ENCODE measurements at places on chromosomes 13 and 19.
A peak's percentile ranks its signal among the peaks of the same experiment; 100 is the strongest.

- DNase-seq: no peak
Observed at GRCh38 chr13:57604442-57604841, 27.1 kb upstream of the PCDH17 start.

DNA sequence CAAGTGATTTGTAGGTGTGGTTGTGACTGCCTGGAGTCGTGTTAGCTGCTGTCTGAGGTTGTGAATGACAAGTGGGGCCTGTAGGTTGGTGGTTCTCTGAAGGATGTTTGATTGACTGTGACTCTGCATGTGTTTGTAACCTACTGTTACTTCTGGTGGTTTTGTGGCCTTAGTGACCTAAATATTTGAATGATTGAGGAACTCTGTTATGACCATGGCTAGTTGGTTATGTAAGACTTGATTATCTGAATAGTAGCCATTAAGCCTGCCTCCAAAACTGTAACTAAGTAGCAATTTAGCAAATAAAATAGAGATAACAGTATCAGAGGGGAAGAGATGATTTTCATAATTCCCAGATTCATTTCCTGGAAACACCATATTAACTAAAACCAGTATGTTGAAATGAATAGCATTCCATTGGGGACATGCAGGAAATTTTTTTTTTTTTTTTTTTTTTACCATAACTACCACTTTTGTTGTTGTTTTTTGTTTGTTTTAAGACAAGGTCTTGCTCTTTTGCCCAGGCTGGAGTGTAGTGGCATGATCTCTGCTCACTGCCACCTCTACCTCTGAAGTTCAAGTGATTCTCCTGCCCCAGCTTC lies 865 bp downstream of the ZNF382 start:
- no peak for DNase-seq

DNA sequence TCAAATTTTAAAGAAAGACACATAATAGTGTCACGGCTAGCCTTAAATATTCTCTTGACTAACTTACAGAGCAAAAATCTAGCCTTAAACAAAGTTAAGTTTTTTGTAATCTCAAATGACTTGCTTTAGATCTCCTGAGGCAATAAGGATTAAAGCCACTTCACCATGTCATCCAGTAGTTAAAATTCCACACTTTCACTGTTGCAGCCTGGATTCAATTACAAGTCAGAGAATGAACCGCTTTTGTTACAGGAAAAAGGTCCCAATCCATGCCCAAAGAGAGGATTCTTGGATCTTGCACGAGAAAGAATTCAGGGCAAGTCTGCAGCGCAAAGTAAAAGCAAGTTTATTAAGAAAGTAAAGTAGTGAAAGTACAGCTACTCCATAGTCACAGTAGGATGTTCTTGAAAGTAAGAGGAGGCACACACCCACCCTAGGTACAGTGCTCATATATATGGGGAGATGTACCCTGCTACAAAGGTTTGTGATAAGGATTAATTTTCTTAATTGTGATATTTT lies 34.6 kb upstream of the CD177 start:
- no peak for DNase-seq

GRCh38 chr13:41502673-41503072 lies 45.3 kb downstream of the RGCC start:
- no peak for DNase-seq

DNA sequence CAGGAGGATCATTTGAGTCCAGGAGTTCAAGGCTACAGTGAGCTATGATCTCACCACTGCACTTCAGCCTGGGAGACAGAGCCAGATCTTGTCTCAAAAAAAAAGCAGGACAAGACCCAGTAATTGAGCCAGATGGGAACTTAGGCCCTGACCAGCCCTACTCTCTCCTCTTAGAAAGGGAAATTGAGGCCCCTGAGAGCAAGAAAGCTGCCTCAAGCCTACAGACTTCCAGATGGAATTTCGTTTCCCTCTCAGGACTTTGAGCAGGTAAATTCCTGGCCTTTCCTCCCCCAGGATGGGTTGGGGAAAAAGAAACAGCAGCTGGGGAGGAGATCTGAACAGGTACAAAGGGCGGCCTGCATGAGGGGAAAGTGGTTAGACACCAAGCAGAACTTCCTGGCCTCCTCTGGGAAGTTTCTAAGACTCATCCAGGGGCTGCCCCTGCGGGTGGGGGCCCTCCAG lies 3.6 kb upstream of the BCL3 start:
- DNase-seq: no peak

GRCh38 chr13:48729856-48730255 lies 76.1 kb downstream of the CYSLTR2 start:
- DNase-seq: no peak

GRCh38 chr19:19642506-19643157 lies 825 bp downstream of the GMIP start:
- no peak for DNase-seq

DNA sequence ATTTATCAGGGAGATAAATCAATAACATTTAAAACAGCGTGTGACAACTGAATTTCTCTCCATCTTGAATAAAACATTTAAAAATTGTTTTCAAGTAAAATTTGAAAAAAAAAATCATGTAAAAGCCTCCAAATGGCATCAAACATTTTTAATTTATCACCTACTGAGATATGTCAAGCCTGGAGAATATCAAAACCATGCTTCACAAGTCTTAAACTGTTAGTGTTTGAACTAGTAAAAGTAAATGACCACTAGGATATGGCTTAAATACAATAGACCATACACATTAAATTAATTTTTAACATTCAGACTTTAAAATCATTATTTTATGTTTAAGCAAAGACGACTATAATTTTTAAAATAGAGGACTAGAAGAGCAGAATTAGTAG lies 281.9 kb downstream of the DCLK1 start:
- no peak for DNase-seq

- peak; percentile 41 for DNase-seq
Observed at GRCh38 chr19:4633140-4633967, 6.0 kb upstream of the TNFAIP8L1 start.

- no peak for DNase-seq
Observed at GRCh38 chr19:27738569-27739193, 1474.3 kb downstream of the UQCRFS1 start.

DNA sequence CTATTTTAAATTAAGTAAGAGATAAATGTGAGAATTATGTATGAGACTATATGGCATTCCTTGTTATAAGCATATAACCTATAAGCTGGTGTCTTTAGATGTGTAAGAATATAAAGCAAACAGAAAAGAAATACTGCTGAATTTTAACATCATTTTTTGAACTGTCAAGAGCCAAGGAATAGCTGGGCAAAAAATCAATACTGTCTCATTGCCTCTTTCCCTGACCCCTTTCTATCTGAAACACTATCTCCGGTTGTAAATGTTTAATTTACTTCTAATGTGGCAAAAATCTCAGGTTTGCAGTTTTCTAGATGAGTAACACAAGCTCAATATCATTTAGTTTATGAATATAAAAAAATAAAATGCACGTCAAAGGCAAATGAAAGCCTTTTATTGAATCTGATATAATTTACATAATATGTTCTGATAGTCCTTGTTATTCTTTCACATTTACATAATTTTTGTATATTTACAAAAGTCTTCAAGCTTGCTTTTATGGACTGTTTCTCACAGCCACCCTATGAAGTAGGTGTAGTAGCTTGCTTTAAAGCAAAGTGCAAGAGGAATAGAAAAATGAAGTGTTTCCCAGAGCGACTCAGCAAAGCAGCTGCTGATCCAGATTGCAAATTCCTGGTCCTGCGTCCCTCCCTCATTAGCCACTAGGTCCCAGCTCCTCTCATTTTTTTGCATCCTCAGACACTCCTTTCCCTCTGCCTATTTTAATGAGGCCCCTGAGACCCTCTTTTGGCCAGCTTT lies 188.2 kb upstream of the RFC3 start:
- no peak for DNase-seq

DNA sequence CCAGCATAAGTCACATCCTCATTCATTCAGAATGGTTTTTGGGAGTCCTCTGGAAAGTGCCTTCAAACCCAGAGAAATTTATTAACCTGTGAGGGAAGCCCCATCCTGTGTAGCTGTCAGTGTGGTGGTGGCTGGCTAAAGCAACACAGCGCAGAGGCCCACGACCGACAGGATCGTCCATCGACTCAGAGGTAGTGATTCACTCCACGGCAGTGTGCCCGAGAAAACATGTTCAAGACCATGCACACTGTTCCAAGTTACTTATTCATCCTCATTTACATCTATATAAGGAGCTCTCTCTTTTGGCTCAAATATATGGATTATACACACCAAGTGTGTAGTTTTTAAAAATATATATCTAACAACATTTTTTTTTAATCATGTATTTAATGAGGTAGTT lies 96.3 kb upstream of the SLC15A1 start:
- DNase-seq: no peak

GRCh38 chr13:28411831-28412353 lies 83.0 kb downstream of the FLT1 start:
- DNase-seq: peak; percentile 87

DNA sequence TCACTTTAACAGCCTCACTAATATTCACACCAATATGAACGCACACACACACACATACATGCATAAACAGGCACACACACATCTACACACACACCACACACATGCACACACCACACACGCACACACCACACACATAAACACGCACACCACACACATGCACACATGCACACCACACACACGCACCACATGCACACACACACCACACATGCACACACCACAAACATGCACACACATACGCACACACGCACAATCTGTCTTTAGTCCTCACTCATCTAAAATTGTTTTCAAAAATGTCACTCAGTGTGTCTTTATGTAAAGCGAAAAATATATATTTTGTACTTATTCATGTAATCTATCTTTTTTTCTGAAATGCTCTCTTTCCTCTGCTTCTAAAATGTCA lies 158.1 kb upstream of the SGCG start:
- no peak for DNase-seq

GRCh38 chr19:58401840-58402421 lies 6.5 kb downstream of the RNF225 start:
- no peak for DNase-seq

DNA sequence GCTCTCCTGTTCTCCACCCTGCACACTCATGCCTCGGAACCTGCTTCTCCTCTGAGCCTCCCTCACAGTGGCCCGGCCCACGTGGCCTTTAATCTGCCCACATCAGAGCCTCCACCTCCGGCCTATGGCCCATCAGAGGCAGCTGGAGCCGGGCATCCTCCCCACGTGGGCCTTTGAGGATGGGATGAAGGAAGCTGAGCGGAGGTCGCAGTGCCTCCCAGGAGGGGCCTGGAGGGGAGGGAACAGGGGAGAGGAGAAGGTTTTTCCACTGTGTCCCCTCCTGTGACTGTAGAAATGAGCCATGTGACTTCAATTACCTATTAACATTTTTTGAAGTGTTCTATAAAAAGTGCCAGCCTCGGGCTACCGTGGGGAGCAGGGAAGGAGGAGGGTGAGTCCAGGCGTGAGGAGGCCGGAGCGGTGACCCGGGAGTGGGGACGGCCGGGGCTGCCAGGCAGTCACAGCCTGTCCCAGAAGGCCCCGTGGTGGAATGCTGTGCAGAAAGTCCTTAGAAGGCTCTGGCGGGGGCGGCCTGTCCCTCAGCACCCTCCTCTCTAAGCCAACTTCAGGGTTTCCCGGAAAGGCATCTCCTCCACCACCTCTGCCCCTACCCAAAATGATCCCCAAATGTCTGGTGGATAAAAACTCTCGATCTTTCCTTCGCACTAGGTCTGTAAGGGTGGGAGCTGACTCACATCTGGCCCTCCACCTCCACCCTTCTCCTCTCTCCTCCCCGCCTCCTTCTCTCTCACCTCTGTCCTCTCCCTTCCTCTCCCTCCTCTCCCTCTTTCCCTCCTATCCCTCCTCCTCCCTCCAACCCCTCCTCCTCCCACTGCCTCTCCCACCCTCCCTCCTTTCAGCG lies 24.8 kb upstream of the SLC1A5 start:
- DNase-seq: peak; percentile 34

DNA sequence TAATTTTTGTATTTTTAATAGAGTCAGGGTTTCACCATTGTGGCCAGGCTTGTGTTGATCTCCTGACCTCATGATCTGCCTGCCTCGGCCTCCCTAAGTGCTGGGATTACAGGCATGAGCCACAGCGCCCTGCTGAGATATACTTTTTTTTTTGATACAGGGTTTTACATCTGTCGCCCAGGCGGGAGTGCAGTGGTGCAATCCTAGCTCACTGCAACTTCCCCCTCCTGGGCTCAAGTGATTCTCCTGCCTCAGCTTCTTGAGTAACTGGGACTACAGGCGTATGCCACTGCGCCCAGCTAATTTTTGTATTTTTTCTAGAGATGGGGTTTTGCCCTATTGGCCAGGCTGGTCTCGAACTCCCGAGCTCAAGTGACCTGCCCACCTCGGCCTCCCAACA lies 2.0 kb downstream of the COLGALT1 start:
- DNase-seq: no peak

- DNase-seq: no peak
Observed at GRCh38 chr19:11383706-11384048, 437 bp downstream of the EPOR start.

GRCh38 chr13:102643656-102644055 lies 46.9 kb downstream of the TPP2 start:
- no peak for DNase-seq

GRCh38 chr13:112670864-112671263 lies 19.0 kb upstream of the ATP11A start:
- DNase-seq: no peak

DNA sequence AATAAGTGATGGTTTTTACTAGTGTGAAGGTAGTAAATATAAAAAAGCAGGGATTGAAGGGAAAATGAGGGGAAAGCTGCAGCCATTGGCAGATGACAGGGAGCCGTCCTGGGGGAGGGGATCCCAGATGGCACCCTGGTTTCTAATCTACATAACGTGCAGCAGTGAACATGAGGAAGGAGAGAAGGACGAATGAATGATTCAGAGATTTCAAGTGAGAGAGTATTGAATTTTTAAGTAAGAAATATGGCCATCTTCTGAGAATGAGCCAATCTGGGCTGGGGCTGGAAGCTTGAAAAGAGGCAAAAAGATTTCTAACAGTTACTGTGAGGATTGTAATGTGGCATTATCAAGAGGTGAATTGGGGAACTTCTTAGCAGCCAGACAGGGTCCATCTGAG lies 414.2 kb downstream of the MYO16 start:
- DNase-seq: no peak

GRCh38 chr13:87368639-87369038 lies 302.5 kb upstream of the SLITRK5 start:
- DNase-seq: no peak

GRCh38 chr13:64293923-64294322 lies 2878.3 kb upstream of the PCDH20 start:
- no peak for DNase-seq

GRCh38 chr19:1411255-1412191 lies 4.1 kb downstream of the DAZAP1 start:
- DNase-seq: peak; percentile 50

- DNase-seq: peak; percentile 53
Observed at GRCh38 chr19:4851551-4852290, 15.7 kb downstream of the PLIN3 start.

- no peak for DNase-seq
Observed at GRCh38 chr19:4559569-4559968, at the start of gene SEMA6B. SEMA6B (minus strand) TSS chr19:4559684; CDS start chr19:4558457, 1,227 bp downstream.

GRCh38 chr13:106415971-106416370 lies 119.5 kb downstream of the EFNB2 start:
- DNase-seq: no peak

DNA sequence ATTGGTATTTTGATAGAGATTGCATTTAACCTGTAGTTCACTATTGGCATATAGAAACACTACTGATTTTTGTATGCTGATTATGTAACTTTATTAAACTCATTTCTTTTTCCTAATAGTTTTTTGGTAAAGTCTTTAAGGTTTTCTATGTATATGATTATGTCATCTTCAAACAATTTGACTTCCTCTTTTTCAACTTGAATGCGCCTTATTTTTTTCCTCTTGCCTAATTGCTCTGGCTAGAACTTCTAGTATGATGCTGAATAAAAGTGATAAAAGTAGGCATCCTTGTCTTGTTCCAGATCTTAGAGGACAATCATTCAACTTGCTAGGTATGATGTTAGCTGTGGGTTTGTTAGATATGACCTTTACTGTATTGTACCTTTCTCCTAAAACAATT lies 1034.9 kb downstream of the PCDH9 start:
- no peak for DNase-seq

All from lung (tissue), 17 donors.